ENCODE measurements at places on chromosomes 3 and 15.
A peak's percentile ranks its signal among the peaks of the same experiment; 100 is the strongest.

DNA sequence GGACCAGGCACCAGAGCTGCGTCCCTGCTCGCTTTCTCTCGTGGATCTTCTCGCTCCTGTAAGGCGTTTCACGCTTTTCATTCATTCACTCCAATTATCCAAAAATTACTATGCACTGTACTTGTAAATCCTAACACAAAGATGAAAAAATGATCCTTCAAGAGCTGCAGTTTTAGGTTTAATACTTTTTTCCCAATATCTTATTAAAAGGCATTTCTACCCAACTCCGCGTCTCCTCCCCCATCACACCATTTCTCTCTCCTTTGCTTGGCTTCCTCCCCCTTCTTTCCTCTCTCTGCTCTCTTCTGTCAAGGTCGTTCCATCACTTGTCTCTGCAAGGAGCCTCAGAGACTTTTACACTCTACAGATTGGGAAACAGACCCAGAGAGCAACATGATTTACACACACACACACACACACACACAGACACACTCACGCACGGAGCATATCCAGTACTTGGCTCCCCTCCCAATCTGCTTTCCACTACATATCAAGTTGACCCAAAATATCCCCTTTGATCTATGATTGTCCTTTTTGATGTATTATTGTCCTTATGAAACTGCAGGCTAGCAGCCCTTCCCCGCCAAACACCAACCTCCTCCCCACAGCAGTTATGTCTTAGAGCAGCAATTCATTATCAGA lies 479 bp upstream of the CLDN1 start:
- DNase-seq = no peak

DNA sequence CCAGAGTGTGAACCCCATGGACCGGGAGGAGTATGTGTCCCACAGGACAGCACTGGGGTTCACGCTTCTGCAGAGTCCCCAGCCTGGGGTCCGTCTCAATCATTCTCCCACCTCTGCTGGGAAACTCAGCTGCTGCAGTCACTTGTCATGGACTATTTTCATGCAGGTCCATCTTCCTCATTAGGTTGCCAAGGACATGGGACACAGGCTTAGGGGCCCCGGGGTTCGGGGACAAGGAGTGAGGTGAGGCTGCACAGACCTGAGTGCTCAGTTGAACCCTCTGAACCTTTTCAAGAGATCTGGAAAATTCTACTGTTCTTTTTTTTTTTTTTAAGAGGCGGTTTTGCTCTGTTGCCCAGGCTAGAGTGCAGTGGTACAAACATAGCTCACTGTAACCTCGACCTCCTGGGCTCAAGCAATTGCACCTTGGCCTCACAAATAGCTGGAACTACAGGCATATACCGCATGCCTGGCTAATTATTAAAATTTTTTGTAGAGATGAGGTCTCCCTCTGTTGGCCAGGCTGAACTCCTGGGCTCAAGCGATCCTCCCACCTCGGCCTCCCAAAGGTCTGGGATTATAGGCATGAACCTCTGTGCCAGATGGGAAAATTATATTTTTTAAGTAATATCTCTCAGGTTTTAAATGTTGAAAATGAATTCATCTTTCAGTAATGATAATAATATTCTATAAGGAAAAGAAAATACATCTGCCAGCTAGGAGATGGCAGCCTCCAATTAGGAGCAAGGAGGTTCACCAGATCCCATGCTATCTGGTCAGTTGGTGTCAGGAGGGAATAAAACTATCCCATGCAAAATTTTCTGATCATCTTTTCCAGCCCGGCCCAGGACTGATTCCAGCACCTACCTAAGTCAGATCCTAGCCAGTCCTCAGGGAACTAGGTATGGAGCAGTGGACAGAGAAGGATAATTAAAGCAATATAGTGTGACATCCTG lies 45.2 kb downstream of the RPN1 start:
- no peak for DNase-seq

GRCh38 chr15:91183596-91183995 lies 83.5 kb downstream of the SV2B start:
- DNase-seq = no peak

DNA sequence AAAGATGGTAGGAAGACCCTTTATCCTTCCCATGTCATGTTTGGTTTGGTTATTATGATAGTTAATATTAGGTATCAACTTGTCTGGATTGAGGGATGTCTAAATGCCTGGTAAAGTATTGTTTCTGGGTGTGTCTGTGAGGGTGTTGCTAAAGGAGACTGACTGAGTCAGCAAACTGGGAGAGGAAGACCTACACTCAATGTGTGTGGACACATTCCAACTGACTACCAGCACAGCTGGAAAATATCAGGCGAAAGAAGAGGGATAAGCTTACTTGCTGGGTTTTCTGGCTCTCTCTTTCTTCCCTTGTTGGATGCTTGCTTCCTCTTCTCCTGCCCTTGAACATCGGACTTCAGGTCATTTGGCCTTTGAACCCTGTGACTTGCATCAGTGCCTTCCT lies 1227.6 kb upstream of the EPHA6 start:
- no peak for DNase-seq

DNA sequence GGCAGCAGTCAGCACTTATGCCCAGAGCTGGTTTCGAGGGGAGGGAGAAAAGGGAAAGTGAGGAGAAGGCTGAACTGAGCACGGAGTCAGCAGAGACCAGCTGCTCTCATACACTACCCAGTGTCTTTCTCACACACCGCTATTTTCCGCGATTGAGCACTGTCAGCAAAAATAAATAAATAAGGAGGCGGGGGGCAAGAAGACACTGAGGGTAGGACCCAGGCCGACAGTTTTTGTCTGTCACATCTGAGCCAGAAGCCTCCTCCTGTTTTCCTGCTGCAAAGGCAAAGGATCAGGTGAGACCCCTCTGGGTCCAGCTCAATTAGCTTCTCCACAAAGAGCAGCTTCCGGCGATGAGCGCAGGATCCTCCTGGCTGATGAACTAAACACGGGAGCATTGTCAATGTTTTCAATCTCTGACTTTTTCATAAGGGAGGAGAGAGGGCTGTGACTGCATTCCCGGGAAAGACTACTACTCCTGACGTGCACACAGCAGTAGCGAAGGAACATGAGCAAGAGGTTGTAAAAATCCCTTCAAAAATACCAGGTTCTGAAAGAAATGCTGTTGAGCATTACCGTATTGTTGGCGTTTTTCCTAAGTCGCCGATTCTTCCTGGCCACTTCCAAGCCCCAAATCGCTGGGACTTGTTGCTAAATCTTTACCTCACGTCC lies 1.3 kb downstream of the FRMD5 start:
- no peak for DNase-seq

- DNase-seq = no peak
These were observed 54.9 kb upstream of the DPPA4 start for GRCh38 chr3:109392293-109392692.

DNA sequence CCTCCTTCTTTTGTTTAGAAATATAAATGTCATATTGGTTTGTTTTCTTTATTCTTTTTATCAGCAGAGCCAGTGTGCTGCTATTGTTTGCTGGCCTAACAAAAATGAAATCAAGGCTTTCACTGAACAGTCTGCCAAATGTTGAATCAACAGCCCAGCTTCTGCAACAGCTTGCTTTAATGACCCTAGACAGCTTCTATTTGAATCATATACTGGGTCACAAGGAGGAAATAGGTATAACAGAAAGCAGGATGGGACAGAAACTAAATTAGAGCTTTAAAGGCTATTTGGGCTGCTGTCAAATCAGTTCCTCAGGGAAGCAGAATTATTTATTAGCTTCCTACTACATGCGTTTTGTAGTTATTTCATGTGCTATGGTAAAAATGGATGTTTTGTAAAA lies 12.1 kb upstream of the DNAJC13 start:
- DNase-seq = no peak

- no peak for DNase-seq
These were observed 178.2 kb downstream of the LSAMP start for GRCh38 chr3:116267116-116267515.

DNA sequence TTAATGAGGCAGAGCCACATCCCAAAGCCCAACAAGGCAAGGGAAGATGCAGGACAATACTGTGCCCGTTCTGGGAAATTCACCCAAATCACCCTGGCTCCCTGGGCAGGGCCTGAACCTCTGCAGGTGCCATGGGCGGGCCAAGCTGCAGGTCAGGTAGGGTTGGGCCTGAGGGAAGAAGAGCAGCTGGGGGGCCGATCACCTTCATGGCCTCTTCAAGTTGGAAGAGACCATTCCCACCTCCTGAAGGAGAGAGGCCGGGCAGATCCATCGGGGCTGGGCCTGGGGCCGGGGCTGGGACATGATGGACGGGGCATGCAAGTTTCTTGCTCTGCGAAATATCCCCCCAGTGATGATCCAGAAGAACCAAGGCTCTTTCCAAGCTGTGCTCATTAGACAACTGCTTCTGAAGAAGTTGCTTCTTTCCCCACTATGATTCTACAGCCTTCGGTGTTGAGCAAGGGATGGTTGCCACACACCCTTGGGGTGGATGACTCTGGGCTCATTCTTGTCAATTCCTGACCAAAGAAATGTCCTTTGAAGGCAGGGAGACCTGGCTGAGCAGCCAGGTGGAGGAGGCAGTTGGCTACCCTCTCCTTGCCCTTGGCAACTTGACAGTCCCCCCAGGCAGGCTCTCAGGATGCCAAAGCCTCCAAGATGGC lies 38.2 kb downstream of the KLHL25 start:
- DNase-seq = peak; percentile 51

- DNase-seq = no peak
These were observed 26.9 kb upstream of the TPM1 start for GRCh38 chr15:63015618-63016017.

Measured in spleen (tissue), 13 donors.